Activated T-helper 1 cell treated with anti-CD3 and anti-CD28 coated beads, Interleukin-2, amount 50 U/mL, for 16 hours (primary cell): ENCODE measurements at places on chromosomes 16 and 17.

DNA sequence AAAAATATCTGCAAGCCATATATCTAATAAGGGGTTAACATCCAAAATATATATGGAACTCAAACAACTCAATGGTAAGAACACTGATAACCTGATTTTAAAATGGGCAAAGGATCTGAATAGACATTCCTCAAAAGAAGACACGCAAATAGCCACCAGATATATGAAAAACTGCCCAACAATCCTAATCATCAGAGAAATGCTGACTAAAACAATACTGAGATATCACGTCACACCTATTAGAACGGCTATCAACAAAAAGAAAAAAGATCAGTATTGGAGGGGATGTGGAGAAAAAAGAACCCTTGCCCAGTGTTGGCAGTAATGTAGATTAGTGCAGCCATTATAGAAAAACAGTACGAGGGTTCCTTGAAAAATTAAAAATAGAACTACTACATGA is 97.2 kb downstream of the CEP112 start:
- DNase-seq, result no peak

- DNase-seq, result no peak
Observed at GRCh38 chr17:52106638-52107261, 51.8 kb downstream of the CA10 start.

- DNase-seq, result no peak
Observed at GRCh38 chr17:2841606-2842005, 45.4 kb downstream of the RAP1GAP2 start.

GRCh38 chr17:61002316-61002736 is 324.7 kb downstream of the BCAS3 start:
- DNase-seq, result no peak

DNA sequence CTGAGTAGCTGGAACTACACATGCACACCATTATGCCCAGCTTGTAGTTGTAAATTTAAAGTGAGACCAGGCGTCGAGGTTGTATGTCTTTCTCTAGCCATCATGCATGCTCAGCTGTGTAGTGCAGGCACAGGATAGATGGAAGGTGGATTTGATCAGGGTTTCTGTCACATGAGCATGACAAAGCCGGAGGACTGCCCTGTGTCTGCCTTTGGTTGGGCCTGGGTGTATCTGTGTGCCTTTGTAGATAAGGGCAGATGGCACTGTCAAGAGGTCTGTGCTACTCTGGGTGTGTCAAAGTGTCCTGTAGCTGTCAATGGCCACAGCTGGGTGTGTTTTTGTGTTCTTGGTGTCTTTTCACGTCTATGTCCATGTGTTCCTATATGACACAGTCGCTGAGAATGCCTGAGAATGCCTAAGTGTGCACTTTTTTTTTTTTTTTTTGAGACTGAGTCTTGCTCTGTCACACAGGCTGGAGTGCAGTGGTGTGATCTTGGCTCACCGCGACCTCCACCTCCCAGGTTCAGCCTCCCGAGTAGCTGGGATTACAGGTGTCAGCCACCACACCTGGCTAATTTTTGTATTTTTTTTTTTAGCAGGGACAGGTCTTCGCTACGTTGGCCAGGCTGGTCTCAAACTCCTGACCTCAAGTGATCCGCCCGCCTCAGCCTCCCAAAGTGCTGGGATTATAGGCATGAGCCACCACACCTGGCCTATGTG is 4.1 kb upstream of the NAGS start:
- DNase-seq, result no peak

DNA sequence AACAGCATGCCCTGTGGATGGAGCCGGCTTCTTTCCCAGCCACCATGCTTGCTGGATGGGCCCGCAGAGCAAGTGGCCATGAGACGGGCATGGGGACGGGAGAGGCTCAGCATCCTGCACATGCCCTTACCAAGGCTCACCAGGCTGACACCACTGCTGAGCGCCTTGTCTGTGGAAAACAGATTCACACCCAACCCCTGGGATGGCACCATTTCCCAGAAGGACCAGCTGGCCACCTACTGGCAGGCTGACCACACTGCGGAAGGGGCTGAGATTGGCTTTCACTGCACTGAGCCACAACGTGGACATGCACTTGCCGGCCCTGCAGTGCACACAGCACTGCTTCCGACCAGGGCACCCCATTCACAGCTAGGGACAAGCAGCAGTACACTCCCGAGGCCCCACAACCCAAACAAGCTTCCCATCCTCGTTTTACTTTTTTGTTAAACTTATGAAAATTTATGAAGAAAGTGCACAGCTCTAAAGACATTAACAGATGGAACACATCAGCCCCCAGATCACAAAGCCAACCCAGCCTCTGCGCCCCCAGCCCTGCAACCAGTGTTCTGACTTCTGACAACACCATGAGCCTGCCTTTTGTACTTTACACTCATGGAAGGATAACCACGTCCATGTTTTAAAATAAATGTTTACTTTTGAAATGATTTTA is 13.9 kb upstream of the KRTAP17-1 start:
- no peak for DNase-seq

GRCh38 chr16:4495766-4496165 is 19.6 kb downstream of the HMOX2 start:
- DNase-seq, result no peak

- no peak for DNase-seq
Observed at GRCh38 chr17:76480632-76481031, 13.2 kb downstream of the AANAT start.
